ENCODE measurements at places on chromosomes 6 and 20.

- peak; percentile 51 for DNase-seq
Observed at GRCh38 chr6:152499931-152500330, 137.2 kb downstream of the SYNE1 start.

DNA sequence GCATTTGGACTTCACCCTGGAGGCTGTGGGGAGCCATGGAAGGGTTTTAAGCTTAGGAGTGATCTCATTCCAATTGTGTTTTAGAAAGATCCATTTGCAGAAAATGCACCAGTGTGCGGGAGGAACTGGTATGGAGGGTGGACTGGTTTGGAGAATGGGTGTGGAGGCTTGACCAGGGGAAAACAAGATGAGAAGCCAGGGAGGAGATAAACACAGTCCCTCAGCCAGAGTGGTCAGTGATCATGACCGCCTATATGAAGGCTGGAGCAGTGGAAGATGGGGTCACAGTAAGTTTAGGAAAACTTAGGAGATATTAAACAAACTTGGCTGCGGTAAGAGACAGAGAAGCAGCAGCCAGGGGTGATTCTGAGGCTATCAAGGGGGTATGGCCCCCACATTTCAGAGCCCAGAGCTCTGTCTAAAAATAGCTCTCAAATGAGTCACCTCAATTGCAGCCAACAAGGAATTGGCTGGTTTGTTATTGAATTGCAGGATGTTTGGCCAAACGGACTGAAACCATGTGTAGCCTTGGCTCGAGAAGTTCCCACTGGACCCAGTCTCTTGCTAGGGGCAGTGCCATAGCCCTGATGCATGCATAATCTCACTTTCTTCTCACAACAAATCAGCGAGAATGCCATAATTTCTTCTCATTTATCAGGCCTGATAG is 159.9 kb upstream of the TOP1 start:
- DNase-seq = peak; percentile 32

DNA sequence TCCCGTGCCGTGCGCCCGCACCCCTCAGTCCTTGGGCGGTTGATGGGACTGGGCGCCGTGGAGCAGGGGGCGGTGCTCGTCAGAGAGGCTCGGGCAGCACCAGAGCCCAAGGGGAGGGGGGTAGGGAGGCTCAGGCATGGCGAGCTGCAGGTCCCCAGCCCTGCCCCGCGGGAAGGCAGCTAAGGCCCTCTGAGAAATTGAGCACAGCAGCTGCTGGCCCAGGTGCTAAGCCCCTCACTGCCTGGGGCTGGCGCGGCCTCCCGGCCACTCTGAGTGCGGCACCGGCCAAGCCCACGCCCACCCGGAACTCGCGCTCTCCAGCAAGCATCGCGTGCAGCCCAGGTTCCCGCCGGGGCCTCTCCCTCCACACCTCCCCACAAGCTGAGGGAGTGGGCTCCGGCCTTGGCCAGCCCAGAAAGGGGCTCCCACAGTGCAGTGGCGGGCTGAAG is 16.4 kb downstream of the SOX4 start:
- no peak for DNase-seq

DNA sequence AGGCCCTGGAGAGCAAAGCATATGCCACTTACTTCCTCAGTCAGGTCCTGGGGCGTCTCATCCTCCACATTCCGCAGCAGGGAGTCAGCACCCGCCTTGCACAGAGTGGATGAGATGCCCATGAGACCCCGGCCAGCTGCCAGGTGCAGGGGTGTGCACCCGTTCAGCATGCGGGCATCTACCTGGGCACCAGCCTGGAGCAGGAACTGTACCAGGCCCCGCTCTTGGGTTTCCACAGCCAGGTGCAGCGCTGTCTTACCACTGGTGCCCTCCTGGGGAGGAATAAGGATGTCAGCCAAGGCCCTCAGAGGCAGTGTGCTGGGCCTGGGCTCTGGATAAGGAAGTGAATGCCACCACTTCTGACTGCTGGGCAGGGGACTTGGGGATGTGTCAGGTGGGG is 2.7 kb upstream of the SLC35B2 start:
- DNase-seq = no peak

DNA sequence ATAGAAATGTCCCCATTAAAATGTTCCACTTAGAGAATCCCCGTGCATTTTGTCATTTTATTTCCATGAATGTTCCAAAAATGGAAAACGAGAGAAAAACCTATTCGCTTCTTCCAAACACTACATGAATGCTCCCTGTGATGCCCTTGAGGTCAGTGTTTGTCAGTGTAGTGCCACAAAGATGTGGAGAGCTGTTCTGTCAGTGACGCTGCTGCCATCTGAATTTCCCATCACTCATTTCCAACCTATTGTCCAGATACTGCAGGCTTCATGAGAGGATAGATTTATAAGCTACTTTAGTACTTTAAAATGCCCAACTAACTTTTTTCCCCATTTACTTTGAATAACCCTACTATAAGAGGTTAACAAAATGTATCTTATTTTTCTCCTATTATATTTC is 335.8 kb downstream of the CDKAL1 start:
- DNase-seq = no peak

- no peak for DNase-seq
Observed at GRCh38 chr20:37669062-37669772, 24.6 kb upstream of the CTNNBL1 start.

DNA sequence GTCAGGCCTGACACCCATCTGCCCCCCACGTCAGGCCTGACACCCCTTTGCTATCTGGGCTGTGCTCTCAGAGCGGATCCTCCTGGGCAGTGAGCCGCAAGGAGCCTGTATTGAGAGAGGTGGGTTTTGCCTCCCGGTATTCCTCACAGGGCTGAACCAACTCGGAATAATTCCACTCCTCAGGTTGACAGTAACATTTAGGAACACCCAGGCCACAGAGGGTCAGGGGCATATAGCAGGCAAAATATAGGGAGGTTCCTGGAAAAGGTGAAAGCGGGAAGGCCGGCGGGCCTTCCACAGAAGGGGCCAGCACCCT is 6.8 kb upstream of the FGD2 start:
- no peak for DNase-seq

- no peak for DNase-seq
Observed at GRCh38 chr20:34744847-34745246, 40.7 kb downstream of the TP53INP2 start.

DNA sequence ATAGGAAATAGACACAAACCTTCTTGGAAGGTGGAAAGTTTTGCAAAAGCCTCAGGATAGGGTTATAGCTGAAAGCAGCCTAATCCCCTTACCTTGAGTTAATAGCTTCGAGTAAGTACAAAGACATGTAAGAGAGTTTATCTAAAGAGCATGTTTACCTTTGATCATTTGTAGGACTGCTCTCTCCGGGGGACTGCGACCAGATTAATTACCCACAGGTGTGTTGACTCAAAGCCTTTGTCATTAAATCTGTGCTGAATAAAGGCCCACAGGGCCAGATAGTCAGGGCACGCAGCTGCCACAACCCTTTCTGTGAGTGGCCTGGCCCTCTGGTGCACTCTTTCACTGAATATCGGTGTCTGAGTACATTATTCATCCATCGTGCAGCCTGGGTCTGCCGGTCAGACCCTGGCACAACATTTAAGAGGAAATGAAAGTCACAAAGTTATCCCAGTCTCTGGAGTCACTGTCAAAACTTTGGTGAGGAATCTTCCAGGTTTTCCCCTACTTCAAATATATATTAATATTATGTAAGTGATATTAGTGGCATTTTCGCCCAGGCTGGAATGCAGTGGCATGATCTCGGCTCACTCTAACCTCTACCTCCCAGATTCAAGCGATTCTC is 5.4 kb upstream of the MICA start:
- no peak for DNase-seq

GRCh38 chr6:165821754-165822153 is 158.7 kb upstream of the PDE10A start:
- no peak for DNase-seq

DNA sequence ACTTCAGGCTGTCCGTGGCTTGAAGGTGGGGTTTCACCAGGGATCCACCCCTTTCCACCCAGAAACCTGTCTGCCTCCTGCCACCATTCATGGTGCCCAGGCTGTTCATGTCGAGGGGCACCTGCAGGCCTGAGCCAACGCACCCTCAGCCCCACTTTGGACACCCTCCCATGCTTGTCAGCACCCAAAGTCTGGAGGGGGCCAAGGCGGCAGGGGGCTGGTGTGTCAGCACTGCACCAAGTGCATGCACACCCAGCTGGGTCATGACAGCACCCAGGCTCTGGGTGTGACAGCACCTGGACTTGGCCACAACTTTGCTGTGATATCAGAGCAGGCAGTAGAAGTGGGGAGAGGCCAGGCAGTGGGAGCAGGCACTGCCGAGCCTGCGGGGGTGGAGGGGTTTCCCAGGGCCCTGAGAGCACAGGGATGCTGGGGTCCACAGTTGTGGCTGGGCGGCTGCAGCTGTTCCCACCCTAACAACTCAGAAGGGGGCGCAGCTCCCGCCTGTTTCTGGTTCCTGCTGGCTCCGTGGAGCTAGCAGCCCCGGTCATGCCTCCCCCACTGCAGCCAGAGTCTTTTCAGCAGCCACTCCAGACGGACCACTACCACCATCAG is 33.3 kb upstream of the GRM4 start:
- DNase-seq = no peak

DNA sequence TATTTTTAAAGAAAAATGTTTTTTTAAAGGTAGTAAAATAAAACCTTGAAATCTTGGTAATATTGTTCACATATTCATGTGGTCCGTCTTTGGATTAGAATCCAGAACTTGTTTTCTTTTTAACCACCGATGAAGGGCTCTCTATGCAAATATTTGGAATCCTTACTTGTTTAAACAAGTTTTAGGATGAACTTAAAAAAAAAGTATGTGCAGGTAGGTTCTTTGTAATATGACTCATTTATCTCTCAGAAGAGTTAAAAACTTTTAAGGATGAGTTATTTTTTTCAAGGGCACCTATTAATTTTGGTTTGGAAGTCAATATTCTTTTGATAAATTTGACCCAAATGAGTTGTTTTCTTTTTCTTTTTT is 8.9 kb downstream of the DSP start:
- no peak for DNase-seq

DNA sequence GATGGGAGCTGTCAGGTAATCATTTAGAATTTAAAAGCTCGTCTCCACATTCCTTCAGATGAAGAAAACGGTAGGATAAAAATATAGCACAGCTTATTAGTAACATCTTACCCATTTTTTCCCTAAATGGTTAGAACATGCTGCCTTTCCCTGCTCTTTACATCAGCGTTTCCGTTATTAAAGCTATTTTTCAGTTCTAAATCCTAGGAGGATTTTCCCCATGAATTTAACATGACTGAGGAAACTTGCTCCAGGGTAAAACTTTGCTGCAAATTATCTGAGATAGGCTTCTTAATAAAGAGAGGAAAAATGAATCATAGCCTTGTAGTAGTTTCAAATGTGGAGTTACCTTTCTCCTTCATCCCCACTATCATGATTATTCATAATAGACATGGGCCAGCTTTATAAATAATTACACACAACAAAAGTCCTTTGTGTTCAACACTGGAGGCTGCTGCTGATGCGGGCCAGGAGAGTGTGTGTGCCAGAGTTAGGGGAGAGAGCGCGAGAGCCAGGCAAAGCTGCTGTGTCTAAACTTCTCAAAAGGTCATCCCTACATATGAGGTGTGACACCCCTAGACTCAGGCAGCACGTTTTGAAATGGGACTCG is 24.4 kb downstream of the MYLIP start:
- DNase-seq = no peak

GRCh38 chr6:30020626-30021025 is 40.4 kb upstream of the POLR1H start:
- DNase-seq = no peak

- no peak for DNase-seq
Observed at GRCh38 chr6:22636452-22636851, 67.1 kb downstream of the HDGFL1 start.

DNA sequence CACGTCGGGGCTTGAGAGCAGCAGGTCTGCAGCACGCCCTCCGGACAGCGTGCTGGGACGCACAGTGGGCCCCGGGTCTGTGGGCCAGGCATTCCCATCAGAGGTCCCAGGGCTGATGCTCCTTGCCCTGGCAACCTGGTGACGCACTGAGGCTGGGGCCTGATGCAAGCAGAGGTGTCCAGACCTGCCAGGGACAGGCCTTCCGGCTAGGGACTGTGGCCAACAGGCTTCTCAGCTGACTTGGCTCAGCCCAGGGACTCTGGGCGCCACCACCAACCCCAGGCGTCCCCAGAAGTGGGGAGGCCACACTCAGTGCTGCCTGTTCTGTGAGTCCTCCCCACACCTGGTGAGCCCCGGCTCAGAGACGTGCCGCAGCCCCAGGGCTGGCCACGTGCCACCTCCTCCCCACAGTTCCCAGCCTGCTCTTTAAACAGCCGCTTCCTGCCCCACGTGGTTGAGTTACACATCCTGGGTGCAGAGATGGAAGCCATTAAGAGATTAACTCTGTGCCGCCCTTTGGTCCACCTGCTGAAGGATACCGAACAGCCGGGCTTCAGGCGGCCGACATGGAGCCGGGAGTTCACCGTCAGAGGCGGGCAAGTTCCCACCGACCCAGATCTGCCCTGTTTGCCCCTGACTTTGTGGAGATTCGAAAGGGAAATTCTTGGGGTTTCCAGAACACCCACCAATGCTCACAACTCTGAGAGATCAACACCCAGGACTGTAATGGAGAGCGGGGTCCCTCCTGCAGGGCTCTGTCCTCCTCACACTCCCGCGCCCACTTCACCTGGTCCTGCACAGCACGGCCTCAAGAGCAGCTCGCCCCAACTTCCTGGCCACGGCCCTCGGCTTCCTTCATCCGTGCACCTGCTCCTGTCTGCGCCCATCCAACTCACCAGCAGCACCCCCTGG is 37.6 kb upstream of the ZBP1 start:
- DNase-seq = no peak

DNA sequence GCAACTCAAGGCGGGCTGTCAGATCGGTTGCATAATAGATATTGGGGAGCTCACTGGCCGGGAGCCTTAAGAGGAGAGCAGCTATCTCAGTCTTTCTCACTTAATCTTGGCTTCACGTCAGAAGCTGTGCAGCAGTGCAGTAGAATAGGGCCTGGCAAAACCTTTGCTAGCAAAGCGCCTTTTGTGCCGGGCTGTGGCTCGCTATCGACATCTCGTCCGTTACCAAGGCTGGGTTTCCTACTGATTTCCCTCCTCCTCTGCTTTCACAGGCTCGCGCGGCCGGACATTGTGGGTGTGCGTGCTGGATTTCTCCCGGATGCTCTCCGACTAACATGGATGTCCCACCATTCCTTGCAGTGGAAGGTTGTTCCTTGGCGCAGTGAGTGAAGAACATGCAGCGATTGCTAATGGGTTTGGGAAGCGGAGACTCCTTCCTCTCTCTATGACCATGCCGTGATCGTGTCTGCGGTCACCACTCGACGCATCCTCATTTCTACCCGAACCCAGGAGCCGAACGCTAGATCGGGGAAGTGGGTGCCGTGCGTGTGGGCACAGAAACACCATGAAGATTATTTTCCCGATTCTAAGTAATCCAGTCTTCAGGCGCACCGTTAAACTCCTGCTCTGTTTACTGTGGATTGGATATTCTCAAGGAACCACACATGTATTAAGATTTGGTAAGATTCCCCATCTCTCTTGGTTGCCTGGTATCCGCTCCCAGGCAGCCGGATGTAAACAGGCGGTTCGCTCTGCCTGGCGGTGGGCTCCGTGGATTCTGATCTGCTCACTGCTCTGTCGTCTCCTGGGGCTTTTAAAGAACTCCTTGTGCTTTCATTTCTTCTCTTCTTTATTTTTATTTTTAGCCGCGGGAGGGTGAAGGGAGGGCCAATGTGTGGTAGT is 5.5 kb downstream of the GRIK2 start:
- DNase-seq = no peak

GRCh38 chr6:157329829-157330228 is 6.5 kb upstream of the TMEM242 start:
- no peak for DNase-seq

- no peak for DNase-seq
Observed at GRCh38 chr6:1491025-1491424, 101.6 kb downstream of the FOXF2 start.

Data from fibroblast of skin of left quadriceps (primary cell).